RPMI8226 (cell line): ENCODE measurements at places on chromosomes 4 and X.

DNA sequence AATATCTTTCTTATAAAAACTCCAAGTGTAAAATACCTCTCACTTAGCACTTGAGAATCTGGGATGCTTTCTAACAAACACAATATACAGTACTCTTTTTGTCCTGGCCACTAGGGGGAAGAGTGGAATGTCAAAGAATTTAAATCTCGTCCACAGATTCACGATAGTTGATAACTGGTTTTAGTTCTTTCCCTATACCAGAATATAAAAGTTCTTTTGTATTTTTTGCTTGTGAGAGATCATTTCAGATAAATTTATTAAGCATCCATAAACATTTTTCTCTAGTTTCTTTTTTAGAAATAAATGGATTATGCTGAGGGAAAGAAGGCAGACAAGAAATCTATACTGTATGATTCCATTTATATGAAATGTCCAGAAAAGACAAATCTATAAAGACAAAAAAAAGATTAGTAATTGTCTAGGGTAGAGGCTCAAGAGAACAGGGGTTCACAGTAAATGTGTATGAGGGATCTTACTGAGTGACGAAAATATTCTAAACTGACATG is 50.4 kb downstream of the MGARP start:
- DNase-seq = peak; percentile 56

GRCh38 chr4:55216863-55217635 is 91.7 kb upstream of the KDR start:
- no peak for DNase-seq

DNA sequence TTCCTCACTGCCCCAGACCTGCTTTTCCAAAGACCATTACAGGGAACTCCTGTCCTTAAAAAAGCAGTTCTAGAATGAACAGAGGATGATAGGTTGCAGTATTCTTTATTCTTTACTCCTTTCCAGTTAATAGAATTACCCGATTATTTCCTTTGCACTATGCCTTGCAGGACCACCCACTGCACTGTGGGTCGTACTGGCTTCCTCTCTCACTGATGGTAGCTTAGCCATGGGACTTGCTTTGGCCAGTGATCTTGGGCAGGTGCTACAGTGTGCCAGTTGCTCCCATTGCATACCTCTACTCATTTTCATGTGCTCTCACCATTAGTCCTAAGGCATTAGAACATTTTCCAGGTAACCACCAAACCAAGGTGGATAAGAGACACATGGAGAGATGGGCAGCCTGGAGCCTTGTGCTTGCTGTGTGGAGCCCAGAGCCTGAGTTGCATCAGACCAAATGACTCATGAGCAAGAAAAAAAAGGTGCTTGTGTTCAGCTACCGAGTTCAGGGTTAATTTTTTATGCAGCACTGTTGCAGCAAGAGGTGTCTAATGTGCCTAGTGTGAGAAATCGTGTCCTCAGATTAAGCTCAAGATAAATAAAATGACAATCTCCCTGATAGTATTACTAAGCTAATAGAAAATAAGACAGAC is 7.6 kb upstream of the UNC5C start:
- DNase-seq = no peak

DNA sequence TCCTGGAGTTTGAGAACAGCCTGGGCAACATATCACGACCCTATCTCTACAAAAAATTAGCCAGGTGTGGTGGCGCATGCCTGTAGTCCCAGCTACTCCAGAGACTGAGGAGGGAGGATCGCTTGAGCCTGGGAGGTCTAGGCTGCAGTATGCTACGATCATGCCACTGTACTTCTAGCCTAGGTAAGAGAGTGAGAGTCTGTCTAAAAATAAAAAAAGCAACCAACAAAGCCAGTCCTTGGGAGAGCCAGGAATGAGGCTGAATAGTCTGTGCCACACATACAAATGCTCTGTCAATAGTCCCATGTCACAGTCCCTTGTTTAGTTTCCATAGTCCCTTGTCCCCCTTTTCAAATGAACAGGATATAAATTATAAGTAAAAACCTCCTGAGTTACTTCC is 19.3 kb upstream of the PRSS48 start:
- DNase-seq = no peak

DNA sequence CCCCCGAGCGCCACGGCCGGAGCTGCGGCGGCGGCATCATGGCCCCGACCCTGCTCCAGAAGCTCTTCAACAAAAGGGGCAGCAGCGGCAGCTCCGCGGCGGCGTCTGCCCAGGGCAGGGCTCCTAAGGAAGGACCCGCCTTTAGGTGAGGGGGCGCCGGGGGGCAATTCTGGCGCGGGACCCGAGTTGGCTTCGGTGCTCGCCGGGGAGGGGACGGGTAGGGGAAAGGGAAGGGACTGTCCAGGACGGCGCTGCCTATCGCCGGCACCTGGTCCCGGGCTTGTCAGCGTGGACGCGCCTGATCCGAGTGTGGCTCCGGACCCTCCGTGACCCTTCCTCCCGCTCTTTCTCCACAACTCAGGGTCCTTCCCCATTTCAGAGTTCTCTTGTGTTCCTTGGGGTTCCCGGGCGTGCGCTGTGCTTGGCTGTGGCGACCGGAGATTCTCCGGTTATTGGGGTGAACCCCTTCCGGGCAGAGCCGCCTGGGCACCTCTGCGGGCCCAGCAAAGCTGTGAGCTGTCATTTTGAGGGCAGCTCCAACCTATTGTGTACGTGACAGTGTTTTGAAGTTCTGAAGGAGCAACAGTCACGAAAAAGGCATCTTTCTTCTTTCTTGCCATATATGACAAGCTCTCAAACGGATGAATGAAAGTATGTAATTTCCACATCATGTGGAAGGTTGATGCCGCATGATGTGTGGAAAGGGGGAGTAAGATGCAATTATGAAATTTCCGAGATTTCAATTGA is 522 bp downstream of the FNIP2 start:
- DNase-seq = peak; percentile 35

DNA sequence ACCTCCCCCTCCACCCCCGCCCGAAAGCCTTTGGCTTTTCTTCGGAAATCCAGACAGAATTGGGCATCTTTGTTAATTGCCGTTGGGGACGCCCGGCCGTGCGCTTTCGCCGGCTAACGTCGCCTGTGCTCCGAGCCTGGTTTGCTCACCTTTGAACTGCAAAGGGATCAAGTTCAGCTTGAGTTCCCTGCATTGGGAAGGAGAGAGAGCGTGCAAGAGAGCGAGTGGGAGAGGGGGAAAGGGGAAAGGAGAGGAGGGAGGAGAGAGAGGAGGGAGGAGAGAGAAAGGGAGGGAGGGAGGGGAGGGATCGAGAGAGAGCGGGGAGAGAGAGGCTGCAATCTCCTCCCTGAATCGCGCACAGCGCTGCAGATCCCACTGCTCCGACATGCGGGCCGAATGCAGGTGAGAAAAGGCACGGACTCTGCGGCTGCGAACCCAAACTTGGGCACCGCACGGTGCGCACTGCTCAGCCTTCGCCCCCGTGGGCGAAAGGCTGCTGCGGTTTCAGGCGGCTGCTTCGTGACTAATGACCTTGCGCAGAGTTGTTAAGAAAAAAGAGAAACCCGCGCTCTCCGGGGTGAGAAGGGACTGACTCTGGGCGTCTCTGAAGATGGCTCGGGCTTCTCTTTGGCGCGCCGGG is at the start of gene PCDH7:
TSS of gene PCDH7 (plus strand) at position 349 of the 640 bp plus-strand sequence. CDS start 1,054 bp downstream, outside the sequence.
- DNase-seq = no peak

DNA sequence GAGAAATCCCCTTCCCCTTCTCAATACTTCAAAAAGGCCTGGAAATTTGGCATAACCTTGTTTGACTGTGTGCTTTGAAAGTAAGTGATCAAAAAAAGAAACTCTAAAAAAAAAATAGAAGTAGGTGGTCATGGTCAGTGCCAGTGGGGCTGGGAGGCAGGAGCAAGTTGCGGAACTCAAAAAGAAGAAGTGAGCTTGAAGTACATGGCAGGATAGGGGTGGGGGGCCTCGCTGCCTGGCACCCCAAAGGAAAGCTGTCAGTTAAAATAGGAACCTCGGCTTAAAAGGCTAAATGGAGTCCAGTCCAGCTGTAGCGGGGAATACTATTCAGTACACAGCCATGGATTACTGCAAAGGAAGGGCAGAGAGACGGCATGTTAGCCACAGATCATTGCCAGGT is 12.2 kb upstream of the NKRF start:
- no peak for DNase-seq

DNA sequence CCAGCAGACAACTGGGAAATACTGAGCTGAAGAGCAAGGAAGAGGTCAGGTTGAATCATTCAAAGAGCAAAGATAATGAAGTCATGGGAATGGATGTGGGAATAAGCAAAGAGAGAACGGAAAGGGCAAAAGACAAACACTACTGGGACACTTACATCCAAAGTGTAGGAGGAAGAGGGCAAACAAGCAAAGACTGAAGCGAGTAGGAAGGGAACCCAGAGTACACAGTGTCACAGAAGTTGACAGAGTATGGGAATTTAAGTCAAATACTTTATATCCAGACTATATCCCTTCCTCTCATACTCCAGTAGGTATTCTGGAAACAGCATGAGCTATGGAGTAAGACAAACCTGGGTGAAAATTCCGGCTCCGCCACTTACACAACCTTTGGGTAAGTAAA is 12.5 kb downstream of the GPC3 start:
- no peak for DNase-seq

DNA sequence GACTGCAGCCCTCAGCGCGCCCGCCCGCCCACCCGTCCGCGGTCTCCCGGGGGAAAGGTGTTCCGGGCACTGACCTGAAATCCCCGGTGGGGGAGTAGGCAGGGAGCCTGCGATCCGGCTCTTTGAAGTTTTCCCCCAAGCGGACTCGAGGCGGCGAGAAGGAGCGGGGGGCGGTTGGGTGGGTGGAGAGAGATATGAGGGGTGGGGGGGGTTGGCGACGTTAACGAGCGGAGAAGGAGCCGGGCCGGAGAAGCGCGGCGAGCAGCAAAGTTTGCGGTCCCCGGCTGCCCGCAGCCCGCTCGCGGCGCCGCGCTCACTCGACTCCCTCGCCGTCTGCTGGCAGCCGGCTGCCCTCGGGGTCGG is 636 bp downstream of the BCOR start:
- DNase-seq = peak; percentile 42

GRCh38 chr4:4477796-4478195 is 64.1 kb downstream of the STX18 start:
- DNase-seq = no peak

DNA sequence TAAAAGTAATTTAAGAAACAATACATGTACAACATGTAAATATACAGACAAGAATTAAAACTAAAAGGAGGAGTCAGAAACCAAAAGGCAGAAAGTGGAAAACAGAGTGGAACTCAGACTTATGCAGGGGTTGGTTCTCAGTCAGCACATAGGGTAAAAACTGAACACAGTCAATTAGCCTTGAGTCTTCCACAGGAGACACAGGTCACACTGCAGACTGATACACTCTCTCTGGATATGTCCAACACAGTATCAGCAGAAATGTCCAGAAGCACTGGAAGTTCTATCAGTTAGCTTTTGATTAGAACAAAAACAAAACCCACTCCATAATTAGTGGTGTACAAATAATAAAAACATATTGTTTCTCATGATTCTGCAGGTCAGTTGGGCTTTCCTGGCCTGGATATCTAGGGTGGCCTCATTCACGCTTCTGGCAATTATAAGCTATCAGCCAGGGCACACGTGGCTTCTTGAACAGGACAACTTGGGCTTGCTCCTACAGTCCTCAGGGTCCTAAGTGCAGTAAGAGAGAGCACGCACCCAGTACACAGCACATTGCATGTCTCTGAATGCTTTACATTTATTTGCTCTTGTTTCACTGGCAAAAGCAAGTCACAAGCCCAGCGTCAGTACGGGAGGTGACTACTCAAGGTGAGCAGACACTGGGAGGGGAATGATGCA is 21.6 kb downstream of the TEC start:
- no peak for DNase-seq

GRCh38 chr4:52962721-52963120 is 100.6 kb downstream of the RASL11B start:
- DNase-seq = no peak

DNA sequence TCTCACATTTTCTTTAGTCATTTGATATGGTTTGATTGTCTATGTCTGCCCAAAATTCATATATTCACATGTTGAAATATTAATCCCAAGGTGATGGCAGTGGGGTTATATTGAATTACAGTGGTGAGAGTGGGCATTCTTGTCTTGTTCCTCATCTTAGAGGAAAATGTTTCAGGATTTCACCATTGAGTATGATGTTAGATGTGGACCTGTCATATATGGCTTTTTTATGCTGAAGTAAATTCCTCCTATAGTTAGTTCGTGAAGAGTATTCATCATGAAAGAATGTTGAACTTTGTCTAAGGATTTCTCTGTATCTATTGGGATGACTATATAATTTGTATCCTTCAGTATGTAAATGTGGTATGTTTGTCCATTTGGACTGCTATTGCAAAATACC is 512.3 kb upstream of the EPHA5 start:
- DNase-seq = no peak

DNA sequence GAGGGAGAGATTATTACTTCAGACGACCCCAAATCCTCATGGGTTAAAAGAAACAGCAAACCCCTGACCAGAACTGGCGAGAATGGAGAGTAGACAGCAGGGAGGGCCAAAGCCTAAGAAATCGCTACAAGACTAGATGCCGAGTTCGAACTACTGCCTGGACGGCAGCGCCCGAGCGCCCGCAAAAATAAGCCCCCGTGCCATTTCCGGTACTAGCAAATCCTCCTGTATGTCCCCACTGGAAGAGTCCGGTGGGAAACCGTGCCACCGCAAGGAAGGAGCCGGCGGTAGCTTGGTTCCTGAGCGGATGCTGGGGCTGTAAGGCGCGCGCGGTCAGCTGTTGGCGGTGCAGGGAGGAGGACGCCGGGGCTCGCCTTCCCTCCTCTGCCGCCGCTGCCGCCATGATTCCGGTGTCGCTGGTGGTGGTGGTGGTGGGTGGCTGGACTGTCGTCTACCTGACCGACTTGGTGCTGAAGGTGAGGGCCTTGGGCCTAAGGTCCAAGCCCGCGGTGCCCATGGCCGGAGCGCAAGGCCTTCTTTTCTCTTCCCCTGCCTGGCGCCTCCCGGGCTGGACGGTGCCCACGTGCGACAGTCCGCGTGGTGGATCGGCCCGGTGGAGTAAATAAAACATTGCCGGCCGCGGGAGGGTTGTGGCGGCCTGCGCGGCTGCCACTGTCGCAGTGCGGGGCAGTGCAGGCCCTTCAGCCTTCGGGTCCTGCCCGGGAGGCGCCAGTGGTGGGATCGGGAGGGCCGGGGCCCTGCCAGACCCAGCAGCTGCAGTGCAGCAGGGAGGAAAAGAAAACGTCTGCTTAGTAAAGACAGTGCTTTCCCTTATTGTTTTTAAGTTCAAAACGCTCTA is at the start of gene MBTPS2:
TSS of gene MBTPS2 (plus strand) at position 284 of the 859 bp plus-strand sequence. CDS start at position 402, 118 bp downstream.
- peak; percentile 89 for DNase-seq

GRCh38 chr4:123423819-123424218 is 27.2 kb downstream of the SPRY1 start:
- DNase-seq = no peak

DNA sequence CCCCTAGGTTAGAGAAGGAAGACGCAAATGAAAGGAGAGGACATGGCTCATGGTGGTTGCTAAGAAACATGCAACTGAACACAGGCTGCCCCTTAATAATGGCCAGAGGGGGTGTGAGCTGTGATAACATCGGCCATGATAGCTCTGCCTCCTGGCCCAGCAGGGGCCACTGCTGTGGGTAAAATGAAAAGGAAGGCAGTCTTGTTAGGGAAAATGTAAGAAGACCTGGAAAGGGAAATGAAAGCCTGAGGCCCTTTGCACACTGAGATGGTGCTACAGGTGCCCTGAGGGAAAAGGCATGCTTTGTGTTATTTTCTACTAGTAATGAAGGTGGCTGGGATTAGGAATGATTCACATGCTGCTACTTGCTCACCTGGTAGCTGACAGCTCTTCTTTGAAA is 123.6 kb upstream of the MID1 start:
- no peak for DNase-seq
